ENCODE measurements at places on chromosomes 7 and 10. TPM values are rescaled to one million over a fixed set of nuclear protein-coding genes. Genes with fewer than 3 reads are reported as not detected.

Gene ANKRD61
- polyA plus RNA-seq, result 0.49 TPM

Gene GRID2IP
- 0.03 TPM for polyA plus RNA-seq

Gene KCNH2
- polyA plus RNA-seq, result 0.41 TPM

Gene PAPOLB
- polyA plus RNA-seq, result not detected

Gene HSPA12A
- polyA plus RNA-seq, result 16.9 TPM

Gene EN2
- 0.54 TPM for polyA plus RNA-seq

- DNase-seq, result no peak
Observed at GRCh38 chr10:58175990-58176900, 91.4 kb downstream of the IPMK start.

- DNase-seq, result no peak
Observed at GRCh38 chr10:5013385-5013784, 9.7 kb upstream of the AKR1C2 start.

DNA sequence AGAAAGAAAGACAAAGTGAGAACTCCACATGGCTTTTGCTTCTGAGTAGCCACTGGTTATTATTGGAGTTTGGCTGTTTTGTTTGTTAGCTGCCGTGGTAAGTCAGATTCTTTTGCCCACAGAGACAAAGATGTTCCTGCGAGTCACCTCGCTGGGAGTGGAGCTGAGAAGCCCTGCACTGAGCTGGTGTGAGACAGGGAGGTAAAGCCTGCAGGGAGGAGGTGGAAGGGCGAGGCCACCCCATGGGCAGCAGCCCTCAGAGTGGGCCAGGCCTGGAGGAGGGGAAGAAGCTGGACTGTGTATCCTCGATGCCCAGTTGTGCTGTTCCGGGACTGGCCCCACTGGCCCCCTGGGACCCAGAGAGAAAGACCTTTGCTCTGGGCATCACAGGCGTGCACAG, 14.3 kb upstream of the NOM1 start:
- no peak for DNase-seq

GRCh38 chr7:81285142-81285871, 366.5 kb upstream of the SEMA3C start:
- DNase-seq, result no peak

DNA sequence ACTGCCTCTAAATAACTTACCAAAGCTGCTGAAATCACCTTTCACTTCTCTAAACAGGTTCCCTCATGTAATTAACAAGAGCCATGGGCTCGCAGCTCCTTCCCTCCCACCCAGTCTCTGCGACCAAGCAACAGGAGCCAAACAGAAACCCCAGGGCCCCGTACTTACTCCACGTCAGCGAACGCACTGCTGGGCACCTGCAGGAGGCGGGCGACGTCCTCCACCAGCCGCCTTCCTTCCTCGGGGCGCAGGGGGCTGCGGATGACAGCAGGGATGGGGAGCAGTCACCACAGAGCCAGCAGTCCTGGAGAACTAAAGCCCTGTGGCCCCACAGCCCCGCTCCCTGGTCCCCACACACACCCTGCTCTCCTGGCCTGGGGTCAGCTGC, 477.0 kb downstream of the PTPRN2 start:
- no peak for DNase-seq

DNA sequence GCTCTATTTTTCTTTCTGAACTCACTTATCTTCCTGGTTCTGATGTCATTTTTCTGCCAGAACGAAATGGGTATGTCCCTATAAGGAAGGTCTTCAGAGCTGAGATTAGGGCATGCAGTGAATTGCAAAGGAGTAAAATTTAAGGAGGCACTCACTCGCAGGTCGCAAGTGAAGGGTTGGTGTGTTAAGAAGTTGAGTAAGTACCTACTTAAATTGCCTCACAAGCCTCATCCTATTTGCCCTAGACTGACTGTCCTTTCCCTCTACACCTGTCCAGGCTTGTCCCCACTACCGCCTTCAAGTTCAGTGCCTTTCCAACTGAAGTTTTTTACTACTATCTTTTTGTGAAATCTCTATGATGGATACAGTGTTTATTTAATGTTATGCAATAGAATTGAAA, 191.5 kb downstream of the AHR start:
- no peak for DNase-seq

DNA sequence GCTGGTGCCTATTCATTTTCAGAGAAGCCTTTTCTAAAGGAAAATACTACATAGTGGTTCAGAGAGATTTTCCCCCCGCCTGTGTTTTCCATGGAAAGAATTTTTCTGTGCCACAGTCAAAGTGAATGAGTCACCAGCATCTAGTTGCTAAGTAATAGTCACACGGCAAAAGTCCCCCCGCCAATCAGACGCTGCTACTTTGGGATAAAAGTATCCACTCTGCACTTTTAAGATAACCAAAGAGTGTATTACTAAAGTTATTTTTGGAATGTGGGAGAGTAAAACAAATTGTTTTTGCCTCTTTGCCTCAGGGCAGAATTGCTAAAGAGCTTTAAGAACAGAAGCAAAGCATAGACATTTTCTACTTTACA, 23.5 kb downstream of the ABLIM1 start:
- DNase-seq, result peak; percentile 63

DNA sequence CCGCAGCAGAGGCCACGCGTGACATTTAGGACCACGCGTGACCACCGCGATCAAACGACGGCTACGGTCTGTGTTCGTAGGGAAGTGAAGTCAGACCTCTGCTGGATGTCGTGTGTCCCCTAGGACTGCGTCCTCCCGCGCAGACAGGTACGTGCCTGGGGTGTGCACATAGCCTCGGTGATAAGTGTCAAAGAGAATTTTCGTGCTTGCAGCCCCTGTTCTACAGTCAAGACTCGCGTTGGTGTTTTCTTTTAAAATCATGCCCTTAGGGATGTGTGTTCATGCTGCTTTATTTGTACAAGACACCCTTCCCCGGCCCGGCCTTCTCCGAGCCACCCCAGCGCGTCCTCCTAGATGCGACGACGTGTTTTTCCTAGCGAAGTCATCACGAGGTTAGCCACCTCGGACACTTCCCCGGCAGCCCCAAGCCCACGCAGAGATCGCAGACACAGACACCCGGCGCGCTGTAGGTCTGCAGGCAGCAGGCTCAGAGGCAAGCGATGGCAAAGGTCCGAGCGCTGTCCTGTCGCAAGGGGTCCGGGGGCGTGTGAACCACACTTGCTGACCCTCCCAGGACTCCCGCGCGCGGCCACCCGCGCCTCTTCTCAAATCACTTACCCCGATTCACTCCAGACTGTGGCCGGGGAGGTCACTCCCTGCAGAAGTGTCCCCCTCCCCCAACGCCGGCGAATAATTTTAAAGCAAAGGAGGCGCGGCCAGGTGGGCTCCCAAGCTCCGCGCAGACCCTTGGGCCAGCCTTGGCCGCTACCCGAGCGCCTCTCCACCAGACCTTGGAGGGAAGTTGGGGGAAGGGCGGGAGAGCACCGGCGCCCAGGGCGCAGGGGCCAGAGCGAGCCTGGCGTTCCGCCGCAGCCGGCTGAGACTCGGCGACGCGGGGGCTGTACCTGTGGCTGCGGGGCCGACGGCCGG, 552 bp downstream of the MKX start:
- DNase-seq, result no peak

- DNase-seq, result no peak
Observed at GRCh38 chr7:24498439-24498838, 74.8 kb upstream of the PALS2 start.

DNA sequence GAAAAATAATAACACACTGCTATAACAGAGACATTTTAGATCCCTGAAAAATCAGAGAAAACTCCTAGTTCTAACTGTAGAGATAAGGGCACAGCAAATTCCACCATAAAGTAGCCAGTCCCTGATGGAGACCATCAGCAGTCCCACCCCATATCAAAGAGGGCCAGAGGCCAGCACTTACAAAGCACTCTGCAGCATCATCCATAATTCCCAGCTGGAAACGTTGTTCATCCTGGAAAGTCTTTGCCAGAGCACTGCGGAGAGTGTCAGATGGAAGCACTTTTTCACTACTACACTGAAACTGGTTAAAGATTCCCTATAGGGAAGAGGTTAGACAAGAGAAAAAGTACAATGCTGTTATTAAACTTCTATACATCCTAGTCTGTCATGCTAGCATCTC, 45.8 kb downstream of the USP54 start:
- DNase-seq, result no peak

All from A549 (cell line).